ENCODE measurements at places on chromosomes 1 and 21.
A peak's percentile ranks its signal among the peaks of the same experiment; 100 is the strongest.

DNA sequence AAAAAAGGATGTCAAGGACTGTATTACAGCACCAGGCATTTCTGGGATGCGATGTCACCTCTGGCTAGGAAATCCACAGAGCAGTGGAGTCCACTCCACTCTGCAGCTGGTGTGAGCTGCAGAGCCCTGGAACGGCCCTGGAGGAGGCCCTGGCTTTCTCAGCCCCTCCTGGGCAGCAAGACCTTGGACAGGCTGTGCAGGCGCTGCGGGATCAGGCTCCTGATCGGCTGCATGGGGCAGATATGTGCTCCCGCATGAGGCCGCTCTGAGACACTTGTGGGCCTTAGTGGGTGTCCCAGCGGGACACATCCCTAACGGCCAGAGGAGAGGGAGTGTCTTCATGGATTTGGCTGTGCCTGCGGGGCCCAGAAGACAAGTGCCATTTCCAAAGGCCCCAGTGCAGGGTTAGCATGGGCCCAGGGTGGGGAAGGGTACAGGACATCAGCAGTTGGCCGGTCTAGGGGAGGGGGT is 6.2 kb downstream of the DNMT3L start:
- no peak for DNase-seq

DNA sequence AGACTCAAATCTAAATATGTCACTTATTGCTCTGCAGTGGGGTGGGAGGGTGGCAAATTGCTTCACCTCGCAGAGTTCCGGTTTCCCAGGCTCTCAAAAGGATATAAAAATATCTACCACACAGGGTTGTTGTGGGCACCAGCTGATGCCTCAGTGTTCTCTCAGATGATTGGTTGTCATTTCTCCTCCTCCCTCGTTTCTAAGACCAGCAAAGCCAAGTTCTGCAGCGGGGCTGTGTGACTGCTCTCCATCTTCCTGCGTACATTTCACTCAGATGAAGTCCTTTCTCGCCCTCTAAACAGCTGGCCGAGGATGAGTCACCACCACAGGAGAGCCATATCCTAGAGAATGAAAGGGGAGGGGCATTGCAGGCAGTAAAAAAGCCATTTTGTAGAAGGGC is 35.0 kb upstream of the VWA5B1 start:
- DNase-seq: no peak

- DNase-seq: no peak
These were observed 187.7 kb upstream of the USP24 start for GRCh38 chr1:55402671-55403464.

GRCh38 chr21:44027607-44028286 is 15.6 kb downstream of the TRAPPC10 start:
- DNase-seq: no peak

GRCh38 chr1:8281843-8282509 is 35.9 kb upstream of the SLC45A1 start:
- DNase-seq: no peak

GRCh38 chr1:119885903-119886783 is 10.2 kb downstream of the ADAM30 start:
- peak; percentile 12 for DNase-seq

GRCh38 chr1:59976194-59977074 is 49.9 kb upstream of the CYP2J2 start:
- DNase-seq: peak; percentile 8

DNA sequence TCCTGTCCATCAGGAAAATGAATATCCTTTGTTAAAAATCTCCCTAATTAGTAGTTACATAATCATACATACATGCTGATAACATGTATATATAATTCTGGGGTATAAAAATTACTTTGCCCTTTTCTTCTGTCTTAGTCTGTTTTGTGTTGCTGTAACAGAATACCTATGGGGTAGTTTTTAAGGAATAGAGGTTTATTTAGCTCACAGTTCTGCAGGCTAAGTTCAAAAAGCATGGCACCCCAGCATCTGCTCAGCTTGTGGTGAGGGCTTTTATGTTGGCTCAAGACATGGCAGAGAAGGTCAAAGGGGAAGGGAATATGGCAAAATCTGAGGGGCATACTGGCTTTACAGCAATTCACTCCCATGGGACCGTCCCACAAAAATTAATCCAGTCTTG is 16.3 kb upstream of the RPS6KC1 start:
- DNase-seq: no peak

GRCh38 chr1:206908038-206908437 is 10.8 kb downstream of the IL24 start:
- DNase-seq: no peak

DNA sequence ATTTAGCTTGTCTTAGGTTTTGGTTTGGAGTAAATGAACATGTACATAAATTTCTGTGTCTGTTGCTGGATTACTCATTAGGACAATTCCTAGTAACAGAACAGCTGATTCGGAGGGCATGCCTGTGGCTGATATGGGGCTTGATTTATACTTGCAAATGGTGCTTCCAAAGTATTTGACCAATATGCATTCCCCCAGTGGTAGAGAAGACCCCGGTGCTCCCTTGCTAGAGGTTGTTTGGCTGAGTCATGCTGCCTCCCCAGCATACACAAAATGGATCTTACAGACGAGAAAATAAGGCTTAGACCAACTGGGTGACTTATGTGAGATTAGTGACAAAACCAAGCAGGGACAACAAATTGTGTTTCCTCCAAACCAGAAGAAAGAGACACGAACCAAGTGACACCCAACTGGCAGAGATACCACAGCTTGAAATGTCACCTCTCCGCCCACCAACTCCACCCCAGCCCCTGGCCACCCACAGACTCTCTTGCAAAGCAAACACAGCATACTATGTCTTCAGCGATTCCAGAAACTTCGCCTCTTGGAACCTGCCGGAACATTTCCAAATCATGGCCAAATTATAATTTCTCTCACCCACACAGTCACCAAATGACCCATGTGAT is 75.9 kb upstream of the ETS2 start:
- DNase-seq: no peak

- DNase-seq: no peak
These were observed 155.8 kb downstream of the DPYD start for GRCh38 chr1:97764991-97765390.

DNA sequence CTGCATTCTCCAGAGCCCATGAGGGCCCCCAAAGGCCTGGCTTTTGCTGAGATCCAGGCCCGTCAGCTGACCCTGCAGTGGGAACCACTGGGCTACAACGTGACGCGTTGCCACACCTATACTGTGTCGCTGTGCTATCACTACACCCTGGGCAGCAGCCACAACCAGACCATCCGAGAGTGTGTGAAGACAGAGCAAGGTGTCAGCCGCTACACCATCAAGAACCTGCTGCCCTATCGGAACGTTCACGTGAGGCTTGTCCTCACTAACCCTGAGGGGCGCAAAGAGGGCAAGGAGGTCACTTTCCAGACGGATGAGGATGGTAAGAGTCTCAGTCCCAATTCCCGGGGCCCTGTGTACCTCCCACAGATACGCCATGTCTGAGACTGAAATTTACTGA is 39.1 kb downstream of the PTPRU start:
- no peak for DNase-seq

Data from effector CD4-positive, alpha-beta T cell (primary cell).